Upper lobe of right lung (tissue), 1 donor: ENCODE measurements at places on chromosomes 3 and 15.

GRCh38 chr3:4977853-4978203 is 1.4 kb upstream of the BHLHE40 start:
- DNase-seq, result no peak

DNA sequence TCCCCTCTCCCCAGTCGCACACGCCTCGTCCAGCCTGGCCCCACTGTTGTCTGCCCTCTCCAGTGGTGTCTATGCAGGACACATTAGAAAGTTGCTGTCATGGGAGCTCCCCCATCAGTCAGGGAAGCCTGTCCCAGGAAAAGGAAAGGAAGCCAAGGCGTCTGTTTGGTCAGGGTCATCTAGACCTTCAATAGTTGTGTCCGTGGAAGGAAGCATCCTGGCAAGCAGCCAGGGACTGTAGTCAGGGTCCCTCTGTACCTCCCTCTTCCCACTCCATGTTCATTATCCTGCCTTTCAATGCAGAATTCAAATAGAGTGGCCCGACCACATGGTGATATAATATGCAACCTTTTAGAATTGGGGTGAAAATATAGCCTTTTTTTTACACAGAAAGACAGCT is 60.7 kb upstream of the RAB6B start:
- DNase-seq, result no peak

DNA sequence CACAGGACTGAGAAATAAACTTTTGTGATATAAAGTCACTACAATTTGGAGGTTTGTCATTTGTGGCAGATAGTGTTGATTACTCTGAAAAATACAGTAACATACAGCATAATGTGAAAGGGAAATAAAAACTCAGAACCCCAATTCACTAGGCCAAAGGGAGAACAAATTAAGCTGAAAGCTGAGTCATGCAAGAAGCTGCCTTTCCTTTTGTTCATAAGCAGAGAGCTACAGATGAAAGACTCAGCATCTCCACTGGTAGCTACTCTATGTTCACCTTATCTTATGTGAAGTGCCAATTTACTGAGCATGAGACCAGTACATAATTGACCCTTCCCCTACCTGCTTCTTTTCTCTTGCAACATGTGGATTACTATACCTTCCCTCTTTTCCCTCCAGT is 19.3 kb upstream of the SLTM start:
- DNase-seq, result no peak

DNA sequence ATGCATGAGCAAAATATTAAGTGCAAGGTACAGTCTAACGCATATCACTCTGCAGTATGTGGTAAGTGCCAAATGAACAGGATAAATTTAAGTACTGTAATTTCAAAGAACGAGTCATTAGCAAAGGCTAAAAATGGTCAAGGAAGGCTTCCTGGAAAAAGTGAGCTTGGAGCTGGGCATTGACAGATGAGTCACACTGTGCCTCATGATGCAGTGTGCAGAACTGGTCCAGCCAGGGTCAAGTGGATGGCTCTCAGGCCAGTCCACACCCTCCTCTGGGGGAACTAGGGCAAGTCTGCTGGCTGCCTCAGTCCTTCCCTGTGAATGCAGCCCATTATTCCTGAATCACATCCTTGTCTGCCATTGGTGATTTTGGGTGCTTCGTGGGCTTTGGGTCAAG is 76.3 kb downstream of the CACNA1D start:
- peak; percentile 83 for DNase-seq

DNA sequence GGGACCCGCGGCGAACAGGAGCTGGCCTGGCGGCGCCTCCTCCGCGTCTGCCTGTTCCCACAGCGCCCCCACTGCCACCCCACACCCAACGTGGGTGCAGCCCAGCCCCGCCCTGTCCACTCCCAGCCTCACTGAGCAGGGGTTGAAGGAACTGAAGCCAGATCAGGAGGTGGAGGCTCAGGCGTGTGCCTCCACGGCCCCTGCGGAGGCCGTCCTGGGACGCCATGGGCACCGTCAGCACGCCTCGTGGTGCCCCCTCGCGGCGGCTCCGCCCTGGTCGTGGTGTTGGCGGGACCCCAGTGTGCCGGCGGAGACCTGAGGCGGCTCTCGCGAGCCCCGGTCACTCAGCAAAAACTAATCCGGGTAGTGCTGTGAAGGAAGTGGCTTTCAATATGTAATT is 39.0 kb upstream of the PRSS50 start:
- DNase-seq, result no peak
